A172 (cell line): ENCODE measurements at places on chromosomes 4 and X. TPM values are rescaled to one million over a fixed set of nuclear protein-coding genes. Genes with fewer than 3 reads are reported as not detected.

Gene SSX2B
- total RNA-seq = not detected in 2 replicates

Gene CTAG1B
- not detected in 2 replicates for total RNA-seq

Gene AMOT
- 1.7 and 3.2 TPM in 2 replicates for total RNA-seq

Gene ZNF185
- 1.7 and 4.9 TPM in 2 replicates for total RNA-seq

Gene HTATSF1
- 48.0 and 63.0 TPM in 2 replicates for total RNA-seq

Gene FAM241A
- 0.62 and 0.79 TPM in 2 replicates for total RNA-seq

Gene RASL11B
- total RNA-seq = not detected in 2 replicates

Gene THAP6
- 7.8 and 13.0 TPM in 2 replicates for total RNA-seq

Gene PDLIM5
- 14.1 and 17.5 TPM in 2 replicates for total RNA-seq

Gene TREX2
- total RNA-seq = 0.62 and 9.5 TPM in 2 replicates

Gene CYSLTR1
- not detected in 2 replicates for total RNA-seq

Gene TLR10
- total RNA-seq = not detected in 2 replicates

Gene PRKG2
- 0.02 and 0.05 TPM in 2 replicates for total RNA-seq

Gene BCOR
- total RNA-seq = 10.9 and 20.5 TPM in 2 replicates

Gene OTC
- total RNA-seq = not detected in 2 replicates

Gene NPY2R
- not detected in 2 replicates for total RNA-seq

Gene CTAG2
- not detected in 2 replicates for total RNA-seq

Gene PDGFRA
- 0.05 and 0.10 TPM in 2 replicates for total RNA-seq

Gene WWC2
- 22.4 and 27.7 TPM in 2 replicates for total RNA-seq

Gene GUCY1A1
- 0.05 and 2.9 TPM in 2 replicates for total RNA-seq

Gene GLOD5
- not detected in 2 replicates for total RNA-seq

Gene USP27X
- total RNA-seq = 1.6 and 2.7 TPM in 2 replicates

Gene ARHGAP36
- total RNA-seq = not detected in 2 replicates

Gene DDIT4L
- total RNA-seq = 2.1 and 2.2 TPM in 2 replicates

Gene AMTN
- total RNA-seq = 17.4 and 29.6 TPM in 2 replicates

Gene GPR143
- 0.98 and 1.4 TPM in 2 replicates for total RNA-seq

Gene NDST4
- total RNA-seq = 0.10 TPM in 1 of 2 replicates, not detected in the other

Gene CT45A6
- not detected in 2 replicates for total RNA-seq

Gene MAGEE2
- total RNA-seq = not detected in 2 replicates

Gene PDZD4
- total RNA-seq = 8.2 and 10.5 TPM in 2 replicates

Gene BOD1L1
- total RNA-seq = 12.3 and 13.3 TPM in 2 replicates

Gene TMEM164
- total RNA-seq = 6.5 and 9.6 TPM in 2 replicates
